ENCODE measurements at places on chromosomes 7 and 10. TPM values are rescaled to one million over a fixed set of nuclear protein-coding genes. Genes with fewer than 3 reads are reported as not detected.

The HOXA5 gene
- not detected for total RNA-seq

The PNLIP gene
- not detected for total RNA-seq

The C10orf143 gene
- 4.0 TPM for total RNA-seq

The CAMK2B gene
- total RNA-seq = 1.8 TPM

The ADAM22 gene
- total RNA-seq = 1.8 TPM

The GPR15LG gene
- not detected for total RNA-seq

The CFAP43 gene
- total RNA-seq = 0.09 TPM

The PSAP gene
- 109 TPM for total RNA-seq

The UTF1 gene
- total RNA-seq = not detected

The HYAL4 gene
- not detected for total RNA-seq

The EPDR1 gene
- total RNA-seq = 1.8 TPM

The ELFN1 gene
- 0.09 TPM for total RNA-seq

The DNAH11 gene
- total RNA-seq = 4.3 TPM

The RTKN2 gene
- total RNA-seq = 4.8 TPM

The AKR1C1 gene
- 0.86 TPM for total RNA-seq

The ALKBH4 gene
- total RNA-seq = 9.1 TPM

The ZMIZ1 gene
- 34.3 TPM for total RNA-seq
